Mucosa of gallbladder (tissue), 1 donor: ENCODE measurements at places on chromosomes 4 and X. TPM values are rescaled to one million over a fixed set of nuclear protein-coding genes. Genes with fewer than 3 reads are reported as not detected.

The SLITRK4 gene
- 1.2 TPM for total RNA-seq

The CCDC110 gene
- total RNA-seq = 0.78 TPM

The NDUFA1 gene
- total RNA-seq = 114 TPM

The FGB gene
- total RNA-seq = 7.5 TPM

DNA sequence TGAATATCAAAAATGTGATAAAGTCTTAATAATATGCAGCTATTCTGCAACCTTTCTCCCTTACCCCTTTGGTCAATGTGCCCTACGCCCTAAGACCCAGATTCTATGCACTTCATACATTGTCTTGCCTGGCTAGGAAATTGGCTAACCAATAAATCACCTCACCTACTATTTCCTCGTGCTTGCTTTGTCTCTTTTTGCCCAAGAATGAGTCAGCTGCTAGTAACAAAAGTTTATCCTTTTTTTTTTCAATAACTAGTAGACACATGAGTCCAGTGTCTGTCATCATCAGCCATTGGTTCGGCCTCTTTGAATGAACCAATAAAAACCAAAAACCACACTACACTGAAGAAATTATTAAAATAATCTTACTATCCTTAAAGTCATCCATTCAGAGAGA is 387.1 kb downstream of the PPP3CA start:
- no peak for DNase-seq

- no peak for DNase-seq
Measured at GRCh38 chr4:124386648-124387047, 325.9 kb downstream of the ANKRD50 start.

- no peak for DNase-seq
Measured at GRCh38 chr4:139643042-139643895, 22.4 kb upstream of the MGST2 start.

- no peak for DNase-seq
Measured at GRCh38 chrX:109773374-109773773, 40.3 kb upstream of the ACSL4 start.

- DNase-seq = no peak
Measured at GRCh38 chrX:123797543-123798447, 62.1 kb upstream of the XIAP start.

GRCh38 chr4:181810711-181811110 is 432.5 kb upstream of the TENM3 start:
- DNase-seq = no peak

GRCh38 chr4:138200236-138200590 is 41.9 kb downstream of the SLC7A11 start:
- DNase-seq = no peak

- DNase-seq = no peak
Measured at GRCh38 chr4:99161373-99162099, 17.4 kb upstream of the ADH4 start.

GRCh38 chrX:12970691-12971202 is 4.2 kb upstream of the TMSB4X start:
- DNase-seq = no peak
